Amygdala (tissue), 56 donors: ENCODE measurements at places on chromosomes 1 and 21.

GRCh38 chr1:5632224-5632623 lies 360.0 kb downstream of the NPHP4 start:
- DNase-seq: no peak

GRCh38 chr1:221356693-221357092 lies 385.2 kb downstream of the DUSP10 start:
- no peak for DNase-seq

DNA sequence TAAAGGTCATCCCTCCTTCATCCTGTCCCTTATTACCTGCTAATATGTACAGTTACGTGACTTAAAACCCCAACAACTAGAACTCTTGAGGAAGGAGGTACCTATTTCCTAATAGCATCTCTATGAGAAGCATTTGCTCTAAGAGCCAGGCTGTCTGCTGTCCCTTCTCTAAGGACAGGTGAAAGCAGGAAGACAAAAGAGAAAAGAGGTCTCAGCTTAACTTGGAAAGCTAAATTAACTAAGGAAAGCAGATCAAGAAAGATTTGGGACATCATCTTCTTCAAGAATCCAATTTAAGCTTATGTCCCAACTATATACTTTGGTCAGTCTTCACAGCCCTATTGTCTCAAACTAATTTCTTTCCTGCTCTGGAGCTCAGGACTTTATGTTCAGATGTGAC lies 2.9 kb downstream of the EGLN1 start:
- DNase-seq: no peak

DNA sequence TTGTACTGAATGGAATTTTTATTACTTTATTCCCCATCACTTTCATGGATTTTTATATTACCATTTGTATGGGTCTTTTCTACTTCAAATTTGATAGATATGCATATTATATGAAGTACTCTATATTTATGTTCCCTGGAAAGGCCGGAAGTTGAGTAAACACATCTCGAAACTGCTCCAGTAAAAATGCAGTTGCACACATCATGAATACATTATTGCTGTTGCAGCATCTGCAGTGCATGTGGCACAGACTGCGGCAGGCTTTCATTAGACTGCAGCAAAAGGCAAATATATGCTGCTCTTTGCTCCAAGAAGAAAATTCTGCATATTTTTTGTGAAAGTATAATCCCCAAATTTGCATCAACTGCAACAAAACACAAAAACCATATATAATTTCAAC lies 48.7 kb upstream of the LRRC7 start:
- no peak for DNase-seq

DNA sequence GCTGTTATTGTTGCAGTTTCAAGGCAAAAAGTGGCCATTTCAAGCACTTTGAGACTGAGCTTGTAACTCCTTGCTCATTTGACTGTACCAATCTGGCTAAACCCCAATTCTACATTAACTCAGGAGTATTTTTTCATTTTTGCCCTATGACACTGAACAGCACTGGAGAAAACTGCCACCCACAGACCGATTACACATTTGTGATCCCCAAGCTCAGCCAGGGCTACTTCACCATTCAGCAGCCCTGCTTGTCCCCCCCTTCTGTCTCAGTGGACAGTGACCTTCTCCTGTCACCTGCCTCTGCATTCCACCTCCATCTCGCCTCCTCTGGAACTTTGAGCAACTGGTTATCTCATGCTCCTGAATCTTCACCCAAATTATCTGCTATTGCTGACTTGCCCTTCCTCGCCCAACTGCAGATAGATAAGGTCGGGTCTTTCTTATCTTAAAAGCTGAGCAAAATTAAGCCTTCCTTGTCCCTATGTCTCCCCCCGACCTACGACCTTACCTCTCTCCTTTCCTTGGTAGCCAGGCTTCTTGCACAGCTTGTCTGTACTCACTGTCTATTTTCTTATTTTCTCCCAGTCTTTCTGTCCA lies 25.3 kb downstream of the SPATA46 start:
- no peak for DNase-seq

DNA sequence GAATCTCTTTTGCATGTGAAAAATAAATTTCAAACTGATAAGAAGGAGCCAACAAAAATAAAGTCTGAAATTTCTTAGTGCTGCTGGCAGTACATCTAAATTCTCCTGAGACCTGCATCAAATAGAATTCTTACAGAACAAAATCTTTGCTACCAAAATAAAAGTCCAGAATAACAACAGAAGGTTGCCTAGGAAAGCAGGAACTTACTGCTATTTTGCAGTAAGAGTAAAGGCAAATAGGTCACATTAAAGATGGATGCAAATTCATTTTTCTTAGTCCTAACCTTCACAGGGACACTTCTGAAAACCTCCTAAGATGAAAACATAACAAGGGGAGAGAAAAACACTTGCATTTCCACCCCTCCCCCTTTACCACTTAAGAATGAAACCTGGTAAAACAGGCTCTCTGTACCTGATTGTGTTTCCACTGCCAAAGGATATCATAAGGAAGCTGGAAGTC lies 59.0 kb downstream of the RUSC1 start:
- no peak for DNase-seq

DNA sequence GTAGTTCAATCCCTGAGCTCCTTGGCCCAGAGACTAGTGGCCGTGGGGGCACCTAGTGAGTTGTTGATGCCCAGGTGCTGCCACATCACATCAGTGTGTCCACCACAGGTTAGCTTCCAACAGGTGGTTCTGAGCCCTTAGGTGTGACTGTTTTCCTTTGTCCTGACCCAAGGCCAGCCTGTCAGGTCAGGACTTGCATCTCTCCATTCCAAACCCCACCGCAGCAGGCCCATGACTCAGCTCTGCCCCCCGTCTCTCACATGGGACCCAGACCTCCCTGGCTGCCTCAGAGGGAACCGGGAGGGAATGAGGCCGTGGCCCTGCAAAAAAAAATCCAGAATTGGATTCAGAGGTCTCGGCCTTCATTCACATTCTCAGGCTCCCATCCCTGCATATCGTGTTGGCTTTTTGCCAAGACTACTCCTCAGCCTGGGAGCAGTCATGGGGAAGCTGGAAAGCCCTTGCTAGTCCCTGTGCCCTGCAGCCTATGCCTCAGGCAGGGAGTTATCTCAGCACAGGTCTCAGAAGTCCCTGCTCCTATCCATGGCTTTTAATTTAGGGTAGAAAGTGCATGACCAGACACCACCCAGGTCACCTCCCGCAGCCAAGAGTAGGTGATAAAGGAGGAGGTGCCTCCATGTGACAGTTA lies 7.2 kb downstream of the INAVA start:
- DNase-seq: no peak

DNA sequence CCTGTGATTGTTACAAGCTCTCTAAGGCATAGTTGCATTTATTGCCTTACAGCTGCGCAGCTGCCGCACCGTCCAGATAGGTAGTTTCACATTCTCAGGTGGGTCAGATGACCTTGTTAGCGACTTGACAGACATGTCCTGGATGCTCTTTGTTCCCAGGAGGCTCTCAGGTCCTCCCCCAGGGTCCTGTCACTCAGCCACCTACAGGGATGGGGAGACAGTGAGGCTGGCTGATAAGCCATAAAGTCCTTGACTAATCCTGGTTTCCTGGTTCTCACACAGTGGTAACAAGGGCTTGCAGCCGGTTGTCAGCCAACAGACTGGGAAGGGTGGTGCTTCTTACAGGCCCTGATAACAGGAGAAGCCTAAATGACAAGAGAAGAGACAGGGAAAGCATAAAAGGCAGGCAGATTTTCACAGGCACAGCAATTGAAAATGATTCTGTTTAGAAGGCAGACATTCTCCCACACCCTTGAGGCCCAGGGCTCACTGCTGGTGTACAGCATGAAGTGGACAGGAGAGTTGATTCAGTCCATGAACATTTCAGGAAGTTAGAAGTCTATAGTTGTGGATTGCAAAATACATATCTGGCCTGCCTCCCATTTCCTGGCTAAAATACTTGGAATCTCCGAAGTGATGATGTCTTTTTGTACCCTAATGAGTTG lies 2.9 kb downstream of the ARF1 start:
- no peak for DNase-seq

DNA sequence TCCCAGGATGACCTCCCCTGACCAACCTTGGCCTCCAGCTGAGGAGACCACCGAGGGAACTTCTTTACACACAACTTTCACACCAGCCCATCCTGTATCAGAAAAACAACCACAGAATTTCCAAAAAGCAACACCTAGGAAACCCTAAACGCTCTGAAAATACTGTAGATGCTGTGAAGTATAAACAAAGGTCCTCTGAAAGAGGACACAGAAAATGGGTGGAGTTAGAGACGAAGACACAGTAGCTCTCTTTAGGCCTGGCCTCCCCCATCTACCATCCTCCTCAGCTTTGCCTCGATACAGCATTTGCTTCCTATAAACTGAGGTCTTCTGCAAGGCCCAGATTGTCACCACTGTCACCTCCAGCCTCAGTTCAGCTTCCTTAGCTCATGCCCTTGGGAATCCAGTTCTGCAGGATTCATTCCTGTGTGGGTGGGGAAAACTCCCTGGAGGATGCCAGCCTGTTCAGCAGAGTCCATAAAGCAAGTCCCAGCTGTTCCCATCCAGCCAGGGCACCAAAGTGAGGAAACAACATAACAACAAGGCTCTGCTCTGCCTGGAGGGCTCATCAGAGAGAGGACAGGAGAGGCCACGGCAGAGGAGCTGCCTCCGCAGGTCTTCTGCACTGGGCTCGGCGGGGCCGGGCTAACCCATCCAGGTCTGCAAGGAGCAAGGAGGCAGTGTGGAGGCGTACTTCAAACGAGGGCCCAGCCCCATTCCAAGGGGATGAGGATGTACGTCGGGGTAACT lies 15.0 kb downstream of the PIK3C2B start:
- no peak for DNase-seq
